ENCODE measurements at places on chromosomes 16 and 17. TPM values are rescaled to one million over a fixed set of nuclear protein-coding genes. Genes with fewer than 3 reads are reported as not detected.

RAMP2 gene
- 0.26 TPM for total RNA-seq

GRCh38 chr16:80996688-80997138 is 10.0 kb downstream of the CMC2 start:
- no peak for DNase-seq

OR3A2 gene
- total RNA-seq: not detected

DNA sequence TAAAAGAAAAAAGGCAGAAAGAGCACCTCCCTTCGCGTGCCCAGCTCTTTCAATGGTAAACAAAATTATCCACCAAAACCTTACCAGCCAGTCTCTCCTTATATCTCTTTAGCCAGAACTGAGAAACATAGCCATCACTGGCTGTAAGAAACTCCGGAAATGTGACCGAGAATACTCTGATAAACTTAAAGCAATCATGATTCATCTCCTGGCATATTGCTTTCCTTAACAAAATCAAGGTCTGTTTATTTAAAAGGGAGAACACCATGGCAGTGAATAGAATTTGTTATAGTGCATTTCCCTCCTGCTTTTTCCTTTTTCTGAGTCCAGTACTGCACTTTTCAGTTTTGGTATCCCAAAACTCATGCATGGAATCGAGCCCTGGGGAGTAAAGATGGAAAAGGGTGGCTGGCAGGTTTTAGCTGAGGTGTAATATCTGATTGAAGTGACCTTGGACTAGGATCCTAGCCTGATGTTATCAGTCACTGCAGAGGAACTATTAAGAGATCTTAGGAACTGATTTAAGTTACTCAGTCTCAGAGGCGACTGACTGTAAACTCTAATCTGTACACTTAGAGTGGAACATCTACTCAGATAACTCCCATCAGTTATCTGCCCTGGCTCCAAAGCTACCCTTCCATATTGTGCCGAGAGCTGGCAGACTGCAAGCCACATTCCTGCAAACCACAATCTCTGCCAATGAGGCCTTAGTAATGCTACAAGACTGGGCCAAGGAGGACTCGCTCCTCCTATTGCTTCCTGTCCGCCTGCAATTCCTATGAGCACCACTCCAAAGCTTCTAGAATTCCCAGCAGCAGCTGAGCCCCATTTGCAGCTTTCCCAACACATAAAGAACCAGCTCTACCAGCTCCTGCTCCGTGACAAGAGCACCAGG is 7.4 kb upstream of the COX10 start:
- peak; percentile 84 for DNase-seq

DNA sequence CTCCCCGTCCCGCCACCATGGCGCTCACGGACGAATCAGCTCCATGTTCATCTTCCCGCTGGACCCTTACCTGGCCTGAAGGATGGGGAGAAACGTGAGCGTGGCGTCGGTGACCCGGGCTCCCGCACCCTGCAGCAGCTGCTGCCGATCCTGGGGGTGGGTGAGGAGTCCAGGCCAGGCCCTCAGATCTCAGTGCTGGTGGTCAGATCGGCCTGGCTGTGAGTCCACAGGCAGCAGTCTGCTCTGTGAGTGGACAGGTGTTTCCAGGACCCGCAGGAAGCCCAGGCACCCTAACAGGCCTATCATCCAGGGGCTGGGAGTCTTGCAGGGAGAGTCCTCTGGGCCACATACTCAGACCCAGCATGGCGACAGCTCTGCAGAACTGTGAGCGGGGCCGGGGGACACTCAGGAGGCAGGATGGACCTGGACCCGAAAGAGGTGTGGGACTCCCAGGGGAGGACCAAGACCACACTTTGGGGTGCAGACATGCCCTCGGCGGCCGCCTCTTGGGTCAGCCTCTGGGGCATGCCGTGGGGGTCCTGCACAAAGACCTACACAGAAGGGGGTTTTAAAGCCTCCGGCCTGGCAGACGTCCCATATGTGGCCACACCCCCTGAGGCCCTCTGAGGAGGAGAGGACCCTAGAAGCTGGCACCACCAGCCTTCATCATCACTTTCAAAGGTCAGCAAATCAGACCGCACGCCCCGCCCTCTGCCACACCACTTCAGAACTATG is 27.2 kb upstream of the ZNF469 start:
- no peak for DNase-seq

SMIM5 gene
- total RNA-seq: under 0.01 TPM

GRCh38 chr17:43733956-43734355 is 24.6 kb downstream of the SOST start:
- no peak for DNase-seq

PPM1D gene
- 14.4 TPM for total RNA-seq

GPR139 gene
- not detected for total RNA-seq

MEOX1 gene
- not detected for total RNA-seq

GRCh38 chr17:19750835-19751234 is 2.7 kb upstream of the ALDH3A1 start:
- no peak for DNase-seq

IL17C gene
- not detected for total RNA-seq

DNA sequence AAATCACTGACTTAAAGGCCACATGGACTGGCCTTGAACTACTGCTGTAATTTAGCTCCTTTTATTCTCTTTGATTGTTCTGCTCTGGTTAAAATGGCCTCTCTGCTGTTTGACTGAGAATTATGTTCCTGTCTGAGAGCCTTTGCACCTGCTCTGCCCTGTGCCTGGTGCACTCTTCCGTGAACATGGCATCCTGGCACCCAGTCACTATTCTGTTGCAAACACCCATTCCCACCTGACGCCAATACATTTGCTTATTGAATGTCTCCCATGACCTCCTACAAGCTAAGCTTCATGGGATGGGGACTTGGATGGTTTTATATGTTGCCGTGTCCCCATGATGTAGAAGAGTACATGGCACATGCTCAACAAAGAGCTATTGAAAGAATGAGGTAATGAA is 20.1 kb downstream of the HSD17B2 start:
- no peak for DNase-seq

GRCh38 chr16:1914084-1914608 is 4.1 kb downstream of the HS3ST6 start:
- no peak for DNase-seq

SGCA gene
- total RNA-seq: 4.1 TPM

- DNase-seq: no peak
Observed at GRCh38 chr16:15031179-15031578, 24.7 kb downstream of the NTAN1 start.
